ENCODE measurements at places on chromosomes 3 and 15.

- no peak for DNase-seq
These were observed 14.4 kb upstream of the SENP7 start for GRCh38 chr3:101527441-101527840.

- no peak for DNase-seq
These were observed 164.6 kb upstream of the LINGO1 start for GRCh38 chr15:77797270-77797669.

GRCh38 chr15:69893863-69894262, 203.9 kb downstream of the TLE3 start:
- DNase-seq = peak; percentile 87

DNA sequence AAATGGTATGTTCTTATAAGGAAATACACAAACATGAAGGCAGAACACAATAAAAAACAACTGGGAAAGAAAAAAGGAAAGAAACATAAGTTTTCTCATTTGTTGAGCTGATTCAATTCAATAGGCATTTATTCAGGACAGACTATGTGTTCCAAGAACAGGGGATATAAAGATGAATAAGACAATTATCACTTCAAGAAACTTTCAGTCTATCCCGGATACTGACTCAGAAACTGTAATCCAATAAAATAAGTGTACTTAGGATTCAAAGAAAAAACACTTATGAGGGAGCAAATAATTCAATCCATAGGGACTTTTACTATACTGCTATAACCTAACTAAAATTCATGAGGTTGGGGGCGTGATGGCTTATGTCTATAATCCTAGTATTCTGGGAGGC, 3.5 kb upstream of the POPDC2 start:
- DNase-seq = no peak

DNA sequence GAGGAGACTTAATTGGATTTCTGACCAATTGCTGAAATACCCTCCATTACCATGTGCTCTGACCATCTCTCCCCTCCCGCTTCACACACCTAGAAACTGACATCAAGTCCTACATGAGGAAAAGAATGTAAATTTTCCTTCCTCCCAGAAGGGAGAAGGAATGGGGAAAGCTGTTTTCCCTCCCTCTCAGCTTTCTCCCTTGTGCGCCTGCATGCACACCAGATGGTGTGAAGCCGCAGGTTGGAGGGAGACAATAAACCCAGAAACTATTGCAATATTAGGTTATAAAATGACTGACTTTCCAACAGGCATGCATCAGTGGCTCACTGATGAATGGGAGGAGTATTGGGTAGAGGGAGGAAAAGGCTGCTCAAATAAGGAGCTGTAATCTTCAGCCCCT, 50.9 kb downstream of the MB21D2 start:
- no peak for DNase-seq

DNA sequence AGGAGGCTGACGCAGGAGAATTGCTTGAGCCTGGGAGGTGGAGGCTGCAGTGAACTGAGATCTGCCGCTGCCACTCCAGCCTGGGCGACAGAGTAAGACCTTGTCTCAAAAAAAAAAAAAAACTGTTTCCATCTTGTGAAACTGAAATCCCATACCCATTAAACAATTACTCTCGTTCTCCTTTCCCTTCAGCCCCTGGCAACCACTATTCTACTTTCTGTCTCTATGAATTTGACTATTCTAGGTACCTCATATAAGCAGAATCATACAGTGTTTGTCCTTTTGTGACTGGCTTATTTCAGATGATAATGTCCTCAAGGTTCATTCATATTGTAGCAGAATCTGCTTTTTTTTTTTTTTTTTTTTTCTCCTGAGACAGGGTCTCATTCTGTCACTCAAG, 51.5 kb upstream of the UBE2E1 start:
- no peak for DNase-seq

- DNase-seq = peak; percentile 58
These were observed 35.0 kb upstream of the ABHD17C start for GRCh38 chr15:80660119-80660518.

DNA sequence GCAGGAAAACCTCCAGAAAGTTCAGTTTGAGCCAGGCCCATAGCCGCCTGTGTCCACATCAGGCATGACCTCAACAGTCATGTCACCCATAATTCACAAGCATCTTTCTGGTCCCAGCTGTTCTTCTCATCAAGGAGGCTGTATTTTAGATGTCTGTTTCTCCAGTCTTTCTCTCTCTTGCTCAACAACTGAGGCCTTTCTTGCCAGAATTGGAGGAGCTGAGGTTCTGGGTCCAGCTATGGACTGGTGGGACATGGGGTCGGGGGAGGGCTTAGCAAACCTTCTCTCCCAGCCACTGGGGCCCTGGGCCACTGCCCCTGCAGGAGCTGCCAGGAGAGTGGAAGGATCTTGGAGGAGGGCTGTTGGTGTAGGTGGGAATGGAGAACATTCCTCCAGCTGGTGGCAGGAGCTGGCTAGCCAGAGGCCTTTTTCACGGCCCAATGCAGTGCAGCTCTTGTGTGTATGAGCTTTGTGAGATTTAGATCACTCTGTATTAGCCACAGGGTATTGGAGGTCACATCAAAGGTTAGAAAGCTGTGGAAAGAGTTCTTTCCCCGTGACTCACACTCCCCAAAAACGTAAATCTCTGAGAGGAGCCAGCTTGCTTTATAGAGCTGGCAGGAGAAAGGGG, 23.5 kb downstream of the MAGEF1 start:
- DNase-seq = peak; percentile 87

DNA sequence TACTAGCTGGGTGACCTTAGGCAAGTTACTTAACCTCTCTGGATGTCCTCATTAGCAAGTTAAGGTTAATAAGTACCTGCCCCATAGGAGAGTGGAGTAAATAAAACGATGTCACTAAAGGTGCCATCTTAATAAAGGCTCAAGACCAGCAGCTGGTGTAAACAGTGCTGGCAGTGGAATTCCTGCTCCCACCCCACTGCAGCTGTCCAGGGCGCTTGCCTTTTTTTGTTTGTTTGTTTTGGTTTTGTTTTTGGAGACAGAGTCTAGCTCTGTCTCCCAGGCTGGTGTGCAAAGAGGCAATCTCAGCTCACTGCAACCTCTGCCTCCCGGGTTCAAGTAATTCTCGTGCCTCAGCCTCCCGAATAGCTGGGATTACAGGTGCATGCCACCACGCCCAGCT, 28.9 kb downstream of the IDH3A start:
- no peak for DNase-seq

- DNase-seq = no peak
These were observed 12.8 kb upstream of the GATA2 start for GRCh38 chr3:128505771-128506170.

- DNase-seq = no peak
These were observed 129.4 kb upstream of the SNTN start for GRCh38 chr3:63523100-63523499.

- DNase-seq = no peak
These were observed 144.1 kb downstream of the LRRK1 start for GRCh38 chr15:101063212-101063611.

- DNase-seq = no peak
These were observed 6.7 kb upstream of the ZFAND6 start for GRCh38 chr15:80052597-80053304.

DNA sequence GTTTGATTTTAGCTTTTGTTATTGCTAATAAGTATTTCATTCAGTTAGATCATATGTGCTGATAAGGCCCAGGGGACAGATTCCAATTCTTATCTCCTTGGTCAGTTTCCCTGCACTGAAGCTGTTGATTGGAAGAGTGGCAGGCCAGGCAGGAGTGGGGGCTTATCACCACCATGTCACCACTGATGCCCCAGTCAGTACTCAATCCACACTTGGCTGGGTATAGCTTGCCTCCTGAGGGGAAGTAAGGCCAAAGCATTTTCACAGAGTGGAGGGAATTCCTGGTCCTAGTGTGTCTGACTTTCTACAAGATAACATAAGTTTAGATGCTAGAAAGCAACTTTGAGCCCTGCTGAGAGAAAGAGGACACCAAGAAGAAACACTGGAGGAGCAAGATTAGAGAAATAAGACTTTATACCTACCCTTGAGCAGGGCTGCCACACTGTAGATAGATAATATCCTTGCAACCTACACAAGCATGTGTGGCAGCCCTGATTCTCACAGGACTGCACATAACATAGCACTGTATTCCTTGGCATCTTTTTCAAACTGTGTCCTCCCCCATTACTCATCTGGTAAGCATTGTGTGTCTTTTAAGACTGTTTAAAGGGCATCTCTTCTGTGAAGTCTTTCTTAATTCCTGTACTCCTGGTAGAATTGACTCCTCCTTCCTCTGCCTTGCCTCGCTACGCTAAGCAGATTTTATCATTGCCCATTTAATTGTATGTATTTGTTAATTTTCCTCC, 24.3 kb downstream of the OXNAD1 start:
- DNase-seq = no peak

DNA sequence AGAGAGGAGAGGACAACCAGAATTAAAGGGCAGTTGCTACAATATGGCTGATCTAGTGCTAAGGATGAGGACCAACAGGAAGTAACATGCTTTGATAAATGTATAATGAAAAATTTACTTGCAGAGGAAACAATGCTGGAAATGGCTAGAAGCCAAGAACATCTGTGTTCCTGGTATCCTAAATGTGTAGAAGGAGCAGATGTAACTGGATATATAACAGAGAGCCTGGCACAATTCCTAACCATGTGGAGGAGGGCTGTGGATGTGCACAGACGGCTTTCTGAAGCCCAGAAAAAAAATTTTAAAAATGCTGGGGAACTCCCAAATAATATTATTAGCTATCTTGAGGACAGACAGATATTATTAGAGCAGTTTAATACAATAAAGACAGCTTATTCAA, 159.4 kb upstream of the GBE1 start:
- DNase-seq = no peak

GRCh38 chr3:143814443-143814889, 33.8 kb downstream of the SLC9A9 start:
- no peak for DNase-seq

GRCh38 chr3:107208100-107208499, 169.1 kb upstream of the CCDC54 start:
- peak; percentile 99 for DNase-seq

DNA sequence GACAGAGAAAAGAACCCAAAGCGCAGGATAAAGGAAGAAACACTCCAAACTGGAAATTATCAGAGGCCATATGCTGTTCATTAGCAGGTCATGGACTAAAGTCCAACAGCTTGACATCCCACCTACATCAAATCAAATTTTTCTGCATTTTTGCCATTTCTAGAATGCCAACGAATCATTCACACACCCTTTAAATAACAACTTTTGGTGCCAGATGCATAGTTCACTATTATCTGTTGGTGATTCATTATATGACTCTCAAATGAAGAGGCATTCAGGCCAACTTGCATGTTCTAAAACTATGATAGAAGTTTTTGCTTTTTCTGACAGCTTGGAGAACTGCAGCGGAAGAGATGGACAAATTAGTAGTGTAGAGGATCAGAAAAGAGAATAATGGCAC, 529.8 kb upstream of the NAALADL2 start:
- DNase-seq = no peak

DNA sequence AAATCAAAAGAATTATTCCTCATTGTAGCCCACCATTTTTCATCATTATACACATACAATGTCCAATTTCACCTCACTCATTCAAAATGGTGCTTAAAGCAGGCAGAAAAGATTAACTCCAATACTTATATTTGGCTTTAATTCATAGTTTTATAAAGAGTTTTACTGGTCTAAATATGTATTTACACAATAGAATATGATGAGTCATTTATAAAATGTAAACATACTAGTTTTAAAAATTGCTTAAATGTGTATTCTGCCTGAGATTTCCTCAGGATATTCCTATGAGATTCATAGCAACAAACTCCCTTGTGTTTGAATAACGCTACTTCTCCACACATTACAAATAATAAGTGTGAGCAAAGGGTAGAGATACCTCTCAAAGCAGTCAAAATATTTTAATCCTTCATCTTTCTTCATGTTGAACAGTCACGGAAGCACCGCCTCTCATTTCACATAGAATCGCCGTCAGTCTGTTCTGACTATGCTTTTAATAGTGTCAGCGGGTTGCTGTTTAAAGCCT, 75.7 kb upstream of the GBE1 start:
- no peak for DNase-seq

DNA sequence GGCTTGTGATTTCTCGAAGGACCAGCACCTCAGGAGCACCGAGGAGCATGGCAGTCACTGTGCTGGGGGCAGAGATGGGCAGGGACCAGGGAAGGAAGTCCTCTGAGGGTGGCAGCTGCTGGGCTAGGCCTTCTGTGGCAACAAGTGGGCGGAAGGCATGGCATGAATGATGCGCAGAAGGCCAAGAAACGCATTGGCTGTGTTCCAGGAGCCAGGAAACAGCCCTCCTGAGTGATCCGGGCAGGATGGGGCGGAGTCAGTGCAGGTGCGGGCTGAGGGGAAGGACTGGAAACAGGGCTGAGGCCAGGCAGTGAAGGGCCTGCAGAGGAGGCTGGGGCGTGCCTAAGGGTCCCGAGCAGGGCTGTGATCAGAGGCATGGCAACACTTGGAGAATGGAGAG, 23.6 kb downstream of the MRPS11 start:
- DNase-seq = no peak

- no peak for DNase-seq
These were observed 4.0 kb upstream of the FMN1 start for GRCh38 chr15:33198541-33198940.

DNA sequence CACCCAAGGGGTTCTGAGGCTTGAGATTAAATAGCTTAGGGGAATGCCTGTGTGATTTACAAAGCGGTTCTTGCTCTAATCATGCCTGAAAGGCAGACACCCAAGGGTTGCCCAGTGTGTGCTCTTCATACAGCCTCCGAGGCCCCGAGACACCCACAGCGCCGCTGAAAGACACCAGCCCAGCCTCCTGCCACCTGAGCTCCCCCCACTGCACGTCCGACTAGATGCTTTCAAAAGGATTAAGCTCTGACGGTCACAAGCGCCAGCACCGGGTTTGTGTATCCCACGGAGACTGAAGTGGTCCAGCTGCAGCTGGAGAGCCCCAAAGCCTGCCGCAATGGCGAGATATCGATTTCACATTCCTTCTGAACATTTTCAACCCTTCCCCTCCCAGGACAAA, 50.3 kb downstream of the SPATA12 start:
- no peak for DNase-seq

DNA sequence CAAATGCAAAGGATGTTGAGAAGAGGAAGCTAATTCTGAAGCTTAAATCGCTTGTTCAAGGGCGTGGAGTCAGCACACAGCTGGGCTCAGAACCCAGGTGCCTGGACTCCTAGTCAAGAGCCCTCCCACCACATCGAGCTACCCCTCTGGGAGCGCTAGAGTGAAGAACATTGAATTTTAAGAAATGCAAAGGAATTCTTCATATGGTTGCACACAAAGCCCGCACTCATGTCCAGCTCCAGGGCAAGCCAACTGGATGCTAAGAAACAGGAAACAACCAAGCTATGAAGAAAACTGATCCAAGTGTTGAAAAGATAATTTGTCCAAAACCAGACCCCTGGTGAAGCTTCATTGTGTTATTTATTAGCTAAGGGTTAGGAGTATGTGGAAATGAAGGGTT, 122.3 kb downstream of the ALDH1A2 start:
- DNase-seq = no peak

DNA sequence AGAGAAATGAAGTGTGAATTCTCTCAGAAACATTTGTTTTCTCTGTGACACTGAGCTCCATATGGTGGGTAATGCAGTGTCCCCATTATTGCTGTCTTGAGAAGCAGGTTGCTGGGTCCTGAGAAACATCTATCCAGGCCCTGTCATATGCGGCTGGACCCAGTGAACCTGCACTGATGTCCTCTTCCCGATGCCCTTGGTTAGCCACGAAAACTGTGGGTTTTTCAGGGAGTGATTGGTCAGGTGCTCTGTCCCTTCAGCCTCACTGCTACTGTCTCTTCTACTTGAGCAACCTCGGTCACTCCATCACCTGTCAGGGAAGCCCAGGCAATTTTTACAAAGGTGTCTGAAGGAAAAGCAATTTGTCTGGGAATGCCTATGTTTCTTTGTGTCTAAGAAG, 77.0 kb downstream of the SLC7A14 start:
- DNase-seq = no peak

GRCh38 chr15:63348392-63348791, 33.3 kb downstream of the CA12 start:
- peak; percentile 41 for DNase-seq

Measured in mesenchymal stem cell (in vitro differentiated cells and primary cell).